SK-MEL-5 (cell line): ENCODE measurements at places on chromosomes 16 and 17. TPM values are rescaled to one million over a fixed set of nuclear protein-coding genes. Genes with fewer than 3 reads are reported as not detected.

MPP2 gene
- total RNA-seq: 1.8 TPM in 2 replicates

ICAM2 gene
- 0.71 TPM in 1 of 2 replicates, not detected in the other for total RNA-seq

WSCD1 gene
- total RNA-seq: 0.35 and 0.66 TPM in 2 replicates

HOXB2 gene
- total RNA-seq: not detected in 2 replicates

TP53TG3D gene
- 10.3 and 15.7 TPM in 2 replicates for total RNA-seq

SLC35G6 gene
- not detected in 2 replicates for total RNA-seq

CLDN6 gene
- not detected in 2 replicates for total RNA-seq
